ENCODE measurements at places on chromosomes 7 and 10.

- DNase-seq: no peak
These were observed 82.5 kb downstream of the ZNF365 start for GRCh38 chr10:62456611-62457101.

- DNase-seq: no peak
These were observed 675.4 kb upstream of the FOXK1 start for GRCh38 chr7:4006687-4007086.

DNA sequence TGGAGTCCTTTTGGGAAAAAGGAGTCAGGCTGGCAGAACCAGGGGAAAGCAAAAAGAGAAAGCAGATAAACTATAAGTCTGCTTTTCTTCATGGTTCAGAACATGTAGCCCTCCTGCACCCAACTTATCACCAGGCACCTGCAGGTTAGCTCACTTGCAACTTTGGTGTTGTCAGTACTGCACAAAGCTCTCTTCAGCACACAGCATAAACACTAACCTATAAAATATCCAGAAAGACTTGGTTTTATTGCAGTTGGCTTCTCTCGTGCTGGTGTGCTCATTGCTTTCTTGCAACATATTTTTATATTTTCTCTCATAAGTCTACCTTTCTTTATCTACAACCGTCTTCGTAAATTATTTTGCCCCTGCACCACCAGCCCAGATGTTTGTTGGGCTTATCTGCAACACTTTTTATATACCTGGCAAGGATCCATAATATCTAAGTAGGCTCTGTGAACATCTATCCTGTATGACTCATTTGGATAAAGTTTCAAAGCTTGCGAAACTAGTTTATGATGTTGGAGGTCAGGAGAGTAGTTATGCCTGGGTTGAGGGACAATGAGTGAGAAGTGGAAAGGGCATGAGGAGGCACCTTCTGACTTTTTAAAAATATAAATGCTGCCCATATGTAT lies 164.6 kb downstream of the ANKRD30A start:
- DNase-seq: no peak

DNA sequence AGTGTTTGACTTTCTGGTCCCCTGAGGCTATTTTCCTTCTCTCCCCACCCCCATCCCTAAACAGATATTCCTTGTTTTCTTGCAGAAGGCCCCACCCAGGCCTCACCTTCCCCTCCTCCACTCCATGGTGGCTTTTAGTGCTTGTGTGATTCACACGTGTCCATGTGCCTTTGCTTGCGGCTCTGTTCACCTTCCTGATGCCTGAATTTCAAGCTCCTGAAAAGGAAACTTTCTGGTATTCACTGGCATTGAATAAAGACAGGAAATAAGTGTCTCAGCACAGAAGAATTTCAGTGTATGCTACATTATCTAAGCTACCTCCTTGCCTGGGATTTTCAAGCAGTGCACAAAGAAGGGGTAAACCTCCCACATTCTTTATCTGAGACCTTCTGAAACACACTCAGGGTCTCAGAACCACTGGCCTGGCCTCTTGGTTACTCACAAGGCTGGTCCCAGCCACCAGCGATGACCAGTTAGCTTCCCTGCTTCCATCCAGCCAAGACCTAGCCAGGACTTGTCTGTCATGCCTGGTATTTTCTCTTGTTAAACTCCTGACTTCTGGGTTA lies 17.2 kb upstream of the UBE2H start:
- no peak for DNase-seq

DNA sequence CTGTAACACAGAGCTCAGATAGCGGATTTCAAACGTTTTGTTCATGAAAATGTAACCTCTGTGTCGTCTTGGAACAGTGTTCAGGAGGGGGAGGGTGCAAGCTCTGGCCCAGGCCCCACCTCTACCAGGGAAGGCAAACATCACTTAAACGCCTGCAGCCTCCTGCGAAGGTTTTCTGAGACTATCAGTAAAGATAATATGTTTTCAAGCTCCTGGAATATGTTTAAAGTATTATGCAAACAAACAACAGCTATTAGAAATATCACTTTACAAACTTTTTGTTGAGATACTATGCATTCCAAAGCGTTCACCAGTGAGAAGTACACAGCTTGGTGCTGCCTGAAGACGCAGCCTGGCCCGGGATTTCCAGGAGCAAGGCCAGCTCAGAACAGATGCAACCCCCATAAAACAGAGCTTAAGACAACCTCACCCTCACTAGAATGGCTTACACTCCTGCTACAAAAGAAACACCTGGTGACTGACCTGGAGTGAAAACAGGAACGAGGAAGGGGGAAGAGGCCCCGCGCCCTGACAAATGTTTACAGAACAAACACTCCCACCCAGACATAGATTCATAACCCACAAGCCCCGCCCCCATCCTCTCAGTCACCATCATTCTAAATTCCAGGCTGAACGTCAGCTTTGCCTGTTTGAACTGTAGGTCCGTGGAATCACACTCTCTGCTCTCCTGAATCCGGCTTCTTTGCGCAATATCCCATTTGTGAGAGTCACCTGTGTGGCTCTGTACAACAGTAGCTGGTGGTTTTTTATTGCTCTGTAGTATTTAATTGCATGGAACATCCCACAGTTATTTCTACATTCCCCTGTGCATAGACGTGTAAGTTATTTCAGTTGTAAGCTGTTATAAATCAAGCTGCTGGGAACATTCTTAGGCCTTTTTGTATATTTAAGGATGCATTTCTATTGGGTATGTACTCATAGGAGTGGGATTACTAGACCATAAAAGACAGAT lies 155.0 kb downstream of the PTPRN2 start:
- no peak for DNase-seq

GRCh38 chr7:22387583-22387982 lies 30.6 kb upstream of the RAPGEF5 start:
- DNase-seq: no peak

GRCh38 chr7:38054199-38054598 lies 123.8 kb upstream of the STARD3NL start:
- DNase-seq: no peak

GRCh38 chr7:98668255-98668654 lies 51.2 kb downstream of the NPTX2 start:
- no peak for DNase-seq

GRCh38 chr7:154757756-154758155 lies 245.2 kb downstream of the PAXIP1 start:
- no peak for DNase-seq

DNA sequence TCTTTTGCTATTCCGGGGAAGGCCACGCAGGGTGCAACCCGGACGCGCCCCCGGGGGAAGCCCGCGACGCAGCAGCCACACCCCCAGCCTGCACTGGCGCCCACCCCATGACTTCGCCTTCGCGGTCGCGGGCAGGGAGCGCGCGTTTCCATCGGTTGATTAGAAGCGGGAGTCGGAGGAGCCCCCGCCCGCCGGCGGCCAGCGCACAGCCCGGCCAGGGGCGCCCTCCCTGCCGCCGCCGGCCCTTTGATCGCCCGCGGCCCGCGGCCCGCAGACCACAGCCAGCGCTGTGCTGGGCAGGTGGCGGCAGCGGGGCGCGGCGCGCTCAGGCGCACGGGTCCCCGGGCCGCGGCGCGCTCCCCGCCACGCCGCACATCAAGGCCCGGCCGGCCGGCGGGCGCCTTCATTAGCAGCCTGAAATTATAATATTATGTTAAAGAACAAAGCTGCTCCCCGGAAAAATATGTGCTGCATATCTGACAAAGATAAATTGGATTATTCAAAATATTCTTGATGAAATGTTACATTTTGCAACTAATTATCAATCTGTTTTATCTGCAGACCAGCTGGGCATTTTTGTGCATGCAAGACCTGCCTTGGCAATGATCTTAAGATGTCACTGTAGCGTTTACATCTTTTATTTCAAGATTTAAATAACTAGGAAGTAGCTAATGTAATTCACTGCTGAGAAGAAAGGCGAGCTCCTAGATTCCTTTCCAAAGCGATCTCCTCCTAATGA lies 160.7 kb upstream of the MKI67 start:
- no peak for DNase-seq

DNA sequence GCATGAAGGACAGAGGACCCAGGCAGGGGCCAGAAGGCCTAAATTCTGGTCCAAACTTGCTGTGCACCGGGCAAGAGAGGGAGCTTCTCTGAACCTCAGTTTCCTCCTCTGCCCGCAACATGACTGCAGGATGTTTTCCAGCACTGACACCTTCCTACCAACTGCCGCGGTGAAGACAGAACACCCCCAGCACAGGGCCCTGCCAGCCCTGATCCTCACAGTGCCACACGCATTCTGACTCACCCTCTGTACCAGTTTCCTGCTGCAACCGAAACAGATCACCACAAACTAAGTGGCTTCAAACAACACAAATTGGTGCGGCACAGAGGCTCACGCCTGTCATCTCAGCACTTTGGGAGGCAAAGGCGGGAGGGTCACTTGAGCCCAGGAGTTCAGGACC lies 18.1 kb downstream of the MAD1L1 start:
- DNase-seq: no peak

DNA sequence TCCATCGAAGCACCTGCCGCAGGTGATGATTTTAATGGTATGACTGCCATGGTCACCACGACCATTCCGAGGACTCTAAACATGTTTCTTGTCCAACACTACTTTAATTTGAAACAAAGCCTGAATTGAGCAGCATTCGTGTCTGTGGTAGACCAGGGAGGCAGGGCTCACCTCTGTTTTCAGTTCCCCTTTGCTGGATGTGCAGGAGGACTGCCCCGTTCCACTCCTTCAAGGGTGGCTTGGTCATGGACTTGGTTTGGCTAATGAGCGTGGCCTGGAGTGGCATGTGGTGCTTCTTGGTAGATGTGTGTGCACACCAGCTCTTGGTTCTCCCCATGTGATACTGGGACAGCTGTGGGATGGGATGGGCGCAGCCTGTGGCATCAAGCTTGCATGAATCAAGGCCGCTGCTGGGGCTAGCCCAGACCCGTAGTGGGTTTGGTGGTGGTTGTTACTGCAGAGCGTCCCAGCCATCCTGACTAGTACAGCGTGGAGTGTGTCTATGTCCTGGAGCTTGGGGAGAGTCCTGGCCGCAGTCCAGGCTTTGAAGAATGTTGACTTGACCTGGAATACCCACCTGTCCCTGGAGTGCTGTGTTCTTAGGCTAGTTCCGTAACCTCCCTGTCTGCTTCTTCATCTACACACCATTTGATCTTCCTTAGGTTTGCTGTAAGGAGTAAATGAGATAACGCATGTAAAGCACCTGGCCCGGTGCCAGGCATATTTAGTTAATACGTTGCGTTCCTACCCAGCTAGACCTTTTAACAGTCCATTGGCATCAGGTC lies 34.8 kb downstream of the MGMT start:
- no peak for DNase-seq

DNA sequence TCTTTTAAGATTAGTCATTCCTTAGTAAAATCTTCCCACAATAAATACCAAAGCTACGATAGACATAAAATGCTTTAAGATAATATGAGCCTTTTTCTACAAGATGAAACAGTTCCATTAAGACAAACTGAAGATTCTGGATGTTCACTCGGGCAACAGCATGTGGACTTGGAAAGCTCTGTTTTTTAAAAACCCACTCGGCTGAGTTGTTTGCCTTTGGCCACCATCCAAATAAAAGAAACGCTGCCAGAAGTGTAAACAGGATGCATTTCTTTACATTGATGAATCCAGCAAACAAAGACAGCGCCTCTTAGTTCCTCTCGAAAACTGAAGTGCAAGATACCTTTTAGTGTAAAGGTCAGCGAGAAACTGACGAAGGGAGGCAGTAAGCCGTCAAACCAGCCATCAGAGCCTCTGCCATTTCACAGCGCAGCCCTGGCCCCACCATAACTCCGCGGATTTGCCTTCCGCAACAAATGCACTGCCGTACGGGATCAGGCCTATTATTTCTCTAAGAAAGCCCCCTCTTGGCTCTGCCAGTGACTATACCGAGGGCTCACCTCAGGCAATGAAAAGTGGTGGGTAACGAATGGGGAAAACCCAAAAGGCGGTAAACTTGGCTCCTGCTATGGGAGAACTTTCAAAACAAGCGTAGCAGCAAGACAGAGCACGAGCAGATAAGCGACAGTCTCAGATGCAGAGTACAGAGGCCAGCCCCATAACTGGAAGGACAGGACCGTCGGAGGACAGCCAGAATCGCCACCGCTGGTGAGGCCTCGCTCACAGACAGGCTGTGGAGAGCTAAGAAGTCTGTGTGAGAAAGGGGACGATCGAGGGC lies 41.4 kb downstream of the GNA12 start:
- no peak for DNase-seq

All from activated T-cell treated with anti-CD3 and anti-CD28 coated beads, Interleukin-2, amount 50 U/mL, for 24 hours (primary cell).